ENCODE measurements at places on chromosomes 7 and 10.

DNA sequence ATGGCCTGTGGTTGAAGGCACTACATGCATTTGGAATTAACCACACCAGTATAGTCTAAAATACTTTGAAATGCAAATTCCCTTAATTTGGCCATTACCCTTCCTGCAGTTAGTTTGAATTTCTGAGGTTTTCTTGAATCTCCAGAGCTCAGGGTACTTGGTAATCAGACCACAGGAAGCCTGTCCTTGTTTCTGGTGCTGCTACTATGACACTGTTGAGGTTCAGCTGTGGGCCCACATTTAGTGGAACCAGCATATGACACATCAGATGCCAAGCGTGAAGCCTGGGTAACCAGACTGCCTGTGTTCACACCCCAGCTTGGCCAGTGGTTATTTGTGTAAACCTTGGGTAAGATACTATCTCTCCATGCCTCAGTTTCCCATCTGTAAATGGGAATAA lies 124.3 kb downstream of the SNX10 start:
- no peak for DNase-seq

- DNase-seq, result no peak
Observed at GRCh38 chr7:53609185-53609584, 573.8 kb downstream of the POM121L12 start.

GRCh38 chr10:43083764-43084163 lies 6.9 kb downstream of the RET start:
- no peak for DNase-seq

- no peak for DNase-seq
Observed at GRCh38 chr7:122626785-122627184, 72.1 kb downstream of the RNF133 start.

DNA sequence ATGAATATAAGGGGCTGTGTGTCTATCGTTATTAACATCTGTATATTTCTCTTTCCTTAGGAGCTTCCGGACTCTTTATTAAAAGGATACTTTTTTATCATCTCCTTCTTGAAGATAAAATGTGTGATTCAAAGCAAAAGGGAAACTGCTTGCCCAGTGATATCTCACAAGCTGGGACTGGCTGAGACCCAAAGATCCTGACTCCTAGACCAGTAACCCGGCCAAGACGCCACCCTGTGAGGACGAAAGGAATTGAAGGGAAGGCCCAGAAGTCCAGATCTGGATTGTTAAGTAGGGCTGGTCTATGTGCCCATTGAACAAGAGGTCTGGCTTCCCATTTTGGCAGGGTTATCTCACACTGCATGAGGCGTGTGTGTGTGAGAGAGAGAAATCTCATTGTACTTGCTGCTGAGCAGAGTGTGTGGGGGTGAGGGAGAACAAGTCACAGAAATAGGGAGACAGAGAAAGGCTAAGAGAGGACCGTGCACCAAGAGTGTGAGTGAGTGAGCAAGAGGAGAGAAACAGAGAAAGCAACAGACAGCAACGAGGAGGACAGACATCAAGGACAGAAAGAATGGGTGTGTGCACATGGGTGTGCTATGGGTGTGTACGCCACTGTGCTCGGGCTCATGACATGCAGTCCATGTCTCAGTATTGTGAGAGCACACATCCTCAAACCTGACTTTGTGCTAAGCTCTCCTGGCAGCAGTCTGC lies 75.4 kb downstream of the PLXNA4 start:
- DNase-seq, result no peak

DNA sequence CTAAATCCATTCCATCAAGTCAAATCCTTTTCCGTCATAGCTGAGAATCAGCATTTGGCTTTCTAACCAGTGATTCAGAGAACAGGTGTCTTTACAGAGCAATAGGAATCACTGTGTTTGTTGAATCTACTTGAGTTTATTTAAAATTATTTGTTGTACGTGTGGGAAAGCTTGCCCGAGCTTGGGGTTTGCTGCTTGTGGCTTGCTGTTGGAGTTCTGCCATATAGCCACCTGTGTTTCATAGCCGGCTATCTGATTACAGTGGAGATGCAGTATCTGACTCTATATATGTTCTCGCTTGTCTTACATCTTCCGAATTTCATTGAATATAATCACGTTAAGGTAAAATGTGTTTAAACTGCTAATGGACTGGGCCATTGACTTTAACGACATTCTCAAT lies 274.3 kb upstream of the MKI67 start:
- no peak for DNase-seq

GRCh38 chr7:25739143-25739542 lies 412.9 kb upstream of the NFE2L3 start:
- DNase-seq, result no peak

GRCh38 chr7:883055-884021 lies 7.0 kb downstream of the GET4 start:
- no peak for DNase-seq

GRCh38 chr7:121853307-121853706 lies 19.7 kb upstream of the PTPRZ1 start:
- no peak for DNase-seq

GRCh38 chr7:33970536-33970935 lies 65.2 kb downstream of the BMPER start:
- DNase-seq, result no peak

DNA sequence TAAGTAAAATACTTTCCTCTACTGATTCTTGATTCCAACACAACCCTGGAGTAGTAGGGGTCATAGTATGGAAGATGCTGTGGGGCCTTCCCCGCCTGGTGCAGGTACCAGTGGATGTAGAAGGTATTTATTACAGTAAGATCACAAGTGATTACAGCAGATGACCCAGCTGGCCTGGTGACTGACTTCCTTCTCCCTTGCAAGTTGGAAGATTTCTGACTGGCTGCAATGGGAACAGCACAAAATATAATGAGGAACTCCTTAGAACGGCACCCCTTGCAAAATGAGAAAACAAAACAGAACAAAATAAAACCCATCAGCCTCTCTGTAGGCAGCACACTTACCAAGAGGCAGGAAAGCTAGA lies 61.7 kb upstream of the TARP start:
- DNase-seq, result no peak

DNA sequence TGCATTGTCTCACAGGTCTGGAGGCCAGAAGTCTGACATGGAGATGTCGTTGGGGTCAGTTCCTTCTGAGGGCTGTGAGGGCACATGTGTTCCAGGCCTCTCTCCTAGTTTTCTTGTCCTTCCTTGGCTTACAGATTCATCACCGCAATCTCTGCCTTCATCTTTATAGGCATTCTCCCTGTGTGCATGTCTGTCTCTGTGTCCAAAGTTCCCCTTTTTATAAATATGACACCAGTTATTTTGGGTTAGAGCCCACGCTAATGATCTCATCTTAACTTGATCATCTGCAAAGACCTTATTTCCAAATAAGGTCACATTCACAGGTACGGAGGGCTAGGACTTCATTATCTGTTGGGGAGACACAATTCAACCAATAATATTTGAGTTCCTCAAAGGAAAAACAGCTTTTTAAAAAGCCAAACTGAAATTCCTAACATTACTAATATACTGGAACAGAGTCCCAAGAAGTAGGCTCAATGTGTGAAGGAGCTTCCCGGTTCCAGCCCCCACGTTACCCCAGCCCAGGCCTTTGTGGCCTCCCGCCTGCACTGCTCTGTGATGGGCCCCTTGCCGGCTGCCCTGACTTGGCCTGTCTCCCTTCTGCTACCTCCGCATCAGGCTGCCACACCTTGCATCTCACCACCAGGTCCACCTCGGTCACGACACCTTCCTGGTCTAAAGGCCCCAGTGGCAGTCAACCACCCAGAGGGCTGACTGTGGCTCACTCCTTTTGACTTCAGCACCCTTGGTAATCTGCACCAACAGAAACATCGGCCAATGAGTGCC lies 142.7 kb downstream of the KCNMA1 start:
- DNase-seq, result no peak

DNA sequence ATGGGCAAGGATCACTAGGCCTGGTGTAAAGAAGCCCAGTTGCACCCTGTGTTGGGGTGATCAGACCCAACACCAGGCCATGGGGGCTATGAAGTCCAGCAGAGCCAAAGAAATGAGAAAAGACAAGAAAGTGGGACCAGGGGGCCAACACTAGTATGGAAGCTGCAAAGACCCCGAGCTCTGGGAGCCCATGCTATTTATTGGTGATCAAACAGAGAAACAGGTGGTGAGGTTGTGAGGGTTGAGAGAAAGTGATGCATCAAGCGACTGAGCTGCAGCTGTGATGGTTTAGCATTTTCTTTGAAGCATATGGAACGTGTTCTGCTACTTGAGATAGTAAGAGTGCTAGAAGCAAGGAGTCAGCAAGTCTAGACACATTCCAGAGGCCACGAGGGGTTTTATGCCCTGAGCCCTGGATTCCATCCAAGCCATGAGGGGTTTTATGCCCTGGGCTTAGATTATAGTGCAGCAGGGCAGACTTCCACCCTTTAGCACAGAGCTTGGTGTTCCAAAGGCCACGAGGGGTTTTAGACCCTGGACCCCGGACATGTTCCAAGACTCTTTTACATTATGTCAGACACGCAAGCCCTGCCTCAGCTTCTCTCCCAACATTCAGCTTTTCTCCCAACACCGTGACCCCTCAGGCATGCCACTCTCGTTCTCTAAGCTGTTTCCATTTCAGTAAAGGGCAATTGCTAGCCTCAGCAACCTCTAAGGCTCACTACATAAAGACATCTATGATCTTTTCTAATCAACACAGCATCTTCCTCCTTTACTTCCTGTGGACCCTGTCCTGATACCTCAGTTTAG lies 43.1 kb upstream of the GPAM start:
- no peak for DNase-seq

- DNase-seq, result no peak
Observed at GRCh38 chr7:44281811-44282600, 43.4 kb downstream of the CAMK2B start.

DNA sequence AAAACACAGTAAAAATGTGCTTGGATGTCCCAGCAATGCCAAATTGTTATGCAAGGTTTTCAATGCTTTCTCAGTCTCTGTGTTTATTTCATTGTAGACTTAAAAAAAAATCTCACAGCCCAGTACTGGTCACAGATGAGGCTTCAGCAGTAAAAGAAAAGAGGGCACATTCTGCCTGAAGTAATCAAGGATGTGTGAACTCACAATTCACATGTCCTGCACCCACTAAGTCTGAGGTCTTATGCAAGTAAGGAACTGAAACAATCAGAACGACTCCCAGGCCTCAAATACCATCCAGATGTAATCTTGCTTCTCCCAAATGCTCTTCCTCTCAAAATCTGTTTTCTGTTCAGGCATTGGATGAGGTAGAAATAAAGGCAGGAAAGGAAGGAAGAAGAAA lies 33.7 kb downstream of the ADRB1 start:
- DNase-seq, result no peak

DNA sequence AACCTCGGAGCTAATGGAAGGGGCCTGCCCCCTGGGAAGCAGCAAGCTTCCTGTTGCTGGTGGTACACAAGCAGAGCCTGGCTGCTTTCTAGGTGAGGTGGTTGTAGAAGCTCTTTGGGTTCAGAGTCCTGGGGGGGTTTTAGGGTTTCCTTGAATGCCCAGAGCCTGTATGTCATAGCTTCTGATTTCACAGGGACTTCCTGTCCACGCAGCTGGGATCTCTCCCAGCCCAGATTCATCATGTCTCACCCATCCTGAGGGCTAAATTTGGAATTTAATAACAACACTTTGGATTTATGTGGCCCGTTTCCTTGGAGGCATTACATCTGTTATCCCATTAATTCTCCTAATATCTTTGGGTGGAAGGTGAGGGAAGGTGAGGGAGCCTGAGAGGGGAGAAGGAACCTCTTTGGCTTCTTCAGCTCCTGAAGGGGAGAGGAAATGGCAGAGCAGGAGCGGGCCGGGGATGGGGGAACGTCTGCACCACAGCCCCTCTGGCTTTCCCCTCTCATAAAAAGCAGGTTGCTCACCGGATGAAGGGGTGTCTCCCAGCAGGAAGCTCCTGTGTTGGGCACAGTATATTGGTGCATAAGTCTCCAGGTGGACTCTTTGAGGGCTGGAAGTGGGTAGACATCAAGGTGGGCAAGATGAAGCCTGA lies 19.7 kb downstream of the RPS24 start:
- no peak for DNase-seq

DNA sequence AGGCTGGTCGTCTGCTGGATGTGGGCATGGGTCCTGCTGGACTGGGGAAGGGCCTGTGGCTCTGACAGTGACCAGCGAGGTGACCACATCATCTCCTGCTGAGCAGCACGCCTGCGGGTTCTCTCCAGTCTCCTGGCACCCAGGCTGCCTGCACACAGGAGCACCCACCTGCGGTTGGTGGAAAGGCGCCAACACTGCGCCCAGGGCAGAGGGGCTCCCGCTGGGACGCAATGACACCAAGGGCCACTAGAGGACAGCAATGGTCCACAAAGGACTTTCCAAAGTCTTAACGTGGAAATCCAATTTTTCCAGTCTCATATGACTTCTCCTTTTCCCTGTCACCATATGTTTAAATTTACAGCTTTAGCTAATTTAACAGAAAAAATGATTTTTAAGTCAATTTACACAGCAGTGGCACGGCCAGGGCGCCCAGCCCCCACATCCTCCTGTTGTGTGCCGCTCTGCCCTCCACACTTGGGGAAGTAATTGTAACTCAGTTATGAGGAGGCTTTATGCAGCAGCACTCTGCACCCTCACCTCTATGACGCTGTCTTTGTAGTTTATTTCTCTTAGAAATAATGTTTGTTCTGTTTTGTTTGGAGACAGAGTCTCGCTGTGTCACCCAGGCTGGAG lies 38.1 kb downstream of the CFAP46 start:
- DNase-seq, result peak; percentile 65

- no peak for DNase-seq
Observed at GRCh38 chr7:119522698-119523097, 750.3 kb upstream of the KCND2 start.

DNA sequence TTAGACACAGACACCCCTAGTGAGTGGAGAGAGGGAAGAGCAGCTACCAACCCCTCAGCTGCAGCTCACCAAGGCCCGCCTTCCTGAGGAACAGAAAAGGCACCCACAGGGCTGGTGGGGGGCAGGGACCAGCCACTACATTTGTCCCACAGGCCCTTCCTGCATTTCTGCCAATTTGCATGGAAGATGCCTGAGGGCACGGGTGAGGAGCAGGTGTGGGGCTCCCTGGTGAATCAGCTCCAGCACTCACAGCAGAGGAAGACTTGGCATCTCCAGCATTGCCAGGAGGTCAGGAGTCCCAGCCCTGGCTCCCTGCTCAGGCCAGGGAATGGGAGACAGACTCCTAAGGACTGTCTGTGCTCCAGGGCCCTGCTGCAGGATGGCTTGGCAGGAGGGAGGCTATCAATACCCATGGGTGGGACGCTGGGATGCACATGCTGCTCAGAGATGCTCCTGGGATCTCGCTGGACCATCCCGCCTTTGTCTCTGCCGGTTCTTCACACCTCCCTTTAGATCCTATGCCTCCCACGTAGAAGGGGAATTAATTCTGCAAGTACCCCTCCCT lies 109.7 kb downstream of the SLIT1 start:
- no peak for DNase-seq

DNA sequence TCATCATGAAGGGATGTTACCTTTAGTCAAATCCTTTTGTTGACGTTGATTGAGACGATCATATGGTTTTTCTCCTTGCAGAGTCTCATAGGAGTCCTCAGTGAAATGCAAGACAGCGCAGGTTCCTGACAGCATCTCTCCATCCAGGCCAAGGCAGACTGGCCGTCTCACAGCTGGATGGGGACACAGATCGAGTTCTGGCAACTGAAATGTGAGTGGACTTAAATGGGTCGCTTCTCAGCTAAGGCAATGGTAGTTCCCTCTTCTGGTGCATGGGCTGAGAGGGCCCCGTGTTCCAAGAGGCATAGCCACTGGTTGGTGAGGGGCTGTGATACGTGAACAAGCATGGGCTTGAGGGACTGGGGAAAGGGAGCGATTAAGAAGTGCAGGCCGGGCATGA lies 99.3 kb upstream of the CPXM2 start:
- no peak for DNase-seq
